CD4-positive, alpha-beta memory T cell (primary cell): ENCODE measurements at places on chromosomes 6 and 20.

GRCh38 chr20:8431538-8432434 is 299.7 kb downstream of the PLCB1 start:
- DNase-seq, result no peak

DNA sequence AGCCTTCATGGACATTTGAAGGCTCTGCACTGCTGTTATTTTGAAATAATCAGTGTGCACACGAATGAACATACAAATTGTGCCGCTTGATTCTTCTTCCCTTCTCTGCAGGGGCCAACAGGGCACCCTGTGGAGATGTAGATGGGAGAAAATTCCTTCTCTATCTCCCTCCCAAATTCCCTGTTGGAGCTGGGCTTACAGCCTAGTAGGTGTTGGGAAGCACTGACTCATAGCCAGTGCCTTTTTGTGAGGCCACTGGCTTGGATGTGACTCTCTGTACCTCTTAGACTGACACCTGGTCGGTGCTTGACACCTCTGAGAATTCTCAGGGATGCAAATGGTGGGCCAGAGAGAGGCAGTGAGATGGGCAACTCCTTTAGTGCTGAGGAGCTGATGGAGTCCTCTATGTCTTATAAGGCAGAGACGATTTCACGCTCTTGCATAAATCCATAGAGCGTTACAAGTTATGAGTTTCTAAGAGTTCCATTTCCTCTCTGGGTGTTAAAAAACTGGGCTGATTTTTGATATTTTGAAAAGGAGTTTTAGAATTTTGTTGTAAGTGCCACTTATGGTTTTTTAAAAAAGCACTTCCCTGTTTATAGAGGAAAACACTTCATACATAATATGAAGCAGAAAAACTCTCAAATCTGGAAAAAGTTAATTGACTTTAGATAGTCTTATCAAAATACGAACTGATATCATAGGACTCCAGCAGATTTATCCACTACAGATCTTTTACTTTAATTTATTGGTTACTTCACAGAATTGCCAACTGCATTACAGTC is 89.8 kb upstream of the MAP3K7 start:
- DNase-seq, result no peak

DNA sequence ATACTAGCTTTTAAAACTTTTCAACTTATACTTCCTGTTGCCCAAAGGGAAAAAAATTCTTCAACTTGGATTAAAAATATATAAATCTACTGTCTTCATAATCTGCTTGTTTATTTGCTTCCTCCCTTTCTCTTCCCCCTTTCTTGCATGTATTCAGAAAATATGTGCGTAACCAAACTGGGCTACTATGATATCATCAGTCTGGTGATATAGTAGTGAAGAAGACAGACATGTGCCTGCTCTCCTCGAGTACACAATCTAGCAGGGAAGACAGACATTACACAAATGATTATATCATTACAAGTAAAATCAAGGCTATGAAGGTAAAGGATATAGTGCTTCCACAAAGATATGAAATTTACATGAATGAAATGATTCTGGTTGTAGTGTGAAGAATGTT is 31.0 kb downstream of the IBTK start:
- DNase-seq, result no peak

- DNase-seq, result no peak
These were observed 2.7 kb upstream of the DTD1 start for GRCh38 chr20:18585134-18585533.

DNA sequence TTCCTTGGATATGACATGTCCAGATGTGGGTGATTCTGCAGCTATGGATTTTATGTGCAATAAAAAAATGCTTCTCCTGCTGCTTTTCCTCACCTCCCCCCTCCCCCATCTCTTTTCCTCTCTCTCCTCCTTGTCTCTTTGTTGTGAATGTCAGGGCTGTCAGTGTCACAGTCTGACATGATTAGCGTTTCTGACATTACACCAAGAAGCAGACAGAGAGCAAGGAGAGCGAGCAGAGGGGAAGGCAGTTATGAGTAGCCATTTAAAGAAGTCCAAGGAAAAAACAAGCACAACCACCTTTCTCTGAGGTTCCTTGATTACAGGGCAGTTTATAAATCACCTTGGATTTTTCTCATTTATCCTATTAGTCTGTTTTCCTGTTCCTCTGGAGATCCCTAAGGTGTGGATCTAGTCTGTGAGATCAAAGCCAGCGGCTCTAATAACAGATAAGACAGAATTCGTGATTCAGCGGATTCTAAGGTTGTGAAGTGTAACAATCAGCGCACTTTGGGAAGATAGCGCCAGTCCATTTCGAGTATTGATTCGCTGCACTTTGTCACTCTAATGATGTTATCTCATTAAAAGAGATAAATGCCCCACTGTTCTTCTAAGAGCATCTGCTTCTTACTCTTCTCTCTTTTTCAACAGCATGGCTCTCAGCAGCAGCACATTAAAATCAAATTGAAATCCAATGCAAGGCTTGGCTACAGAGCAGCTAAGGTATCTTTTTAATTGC is 101.4 kb downstream of the BACH2 start:
- no peak for DNase-seq

DNA sequence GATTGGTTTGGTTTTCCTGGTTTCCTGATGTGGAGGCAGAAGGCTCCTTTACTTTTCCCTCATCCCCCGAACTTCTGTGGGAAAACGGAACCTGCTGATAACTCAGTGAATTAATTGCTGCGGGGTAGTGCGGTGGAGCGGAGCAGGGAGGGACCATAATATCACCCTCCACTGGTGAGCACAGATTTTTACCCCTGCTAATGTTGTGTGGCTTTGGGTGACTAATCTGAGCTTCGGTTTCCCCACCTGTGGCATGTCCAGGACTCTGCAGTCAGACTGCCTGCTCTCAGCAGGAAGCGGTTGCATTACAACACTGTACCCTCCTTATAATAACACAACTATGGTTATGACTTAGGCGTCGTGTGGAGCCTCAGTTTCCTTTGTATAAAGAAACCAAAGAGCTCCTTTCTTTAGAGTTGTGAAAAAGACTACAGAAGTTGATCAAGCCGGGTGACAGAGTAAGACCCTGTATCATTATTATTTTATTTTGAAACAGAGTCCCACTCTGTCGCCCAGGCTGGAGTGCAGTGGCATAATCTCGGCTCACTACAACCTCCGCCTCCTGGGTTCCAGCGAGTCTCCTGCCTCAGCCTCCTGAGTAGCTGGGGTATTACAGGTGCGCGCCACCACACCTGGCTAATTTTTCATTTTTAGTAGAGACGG is 2.2 kb upstream of the ID1 start:
- DNase-seq, result peak; percentile 26

DNA sequence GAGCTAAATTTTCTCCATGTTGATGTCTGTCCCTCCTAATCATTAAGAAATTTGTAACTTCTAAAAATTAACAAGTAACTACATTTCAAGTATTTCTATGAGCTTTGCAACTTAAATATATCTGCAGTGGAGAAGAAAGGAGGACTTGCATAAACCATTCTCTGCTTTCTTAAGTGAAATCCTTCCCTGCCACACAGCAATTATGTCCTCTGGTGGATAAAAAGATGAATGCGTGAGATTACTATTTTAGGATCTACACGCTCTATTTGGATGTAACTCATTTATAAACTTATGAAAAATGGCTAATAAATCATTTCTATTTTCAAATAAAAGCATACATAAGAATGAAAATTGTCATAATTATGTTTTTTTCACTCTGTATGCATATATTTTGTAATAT is 338.0 kb upstream of the PTCHD4 start:
- DNase-seq, result no peak

- no peak for DNase-seq
These were observed 77.9 kb upstream of the CDH4 start for GRCh38 chr20:61173961-61174725.
